Suppressor macrophage (primary cell): ENCODE measurements at places on chromosomes 13 and 19.

DNA sequence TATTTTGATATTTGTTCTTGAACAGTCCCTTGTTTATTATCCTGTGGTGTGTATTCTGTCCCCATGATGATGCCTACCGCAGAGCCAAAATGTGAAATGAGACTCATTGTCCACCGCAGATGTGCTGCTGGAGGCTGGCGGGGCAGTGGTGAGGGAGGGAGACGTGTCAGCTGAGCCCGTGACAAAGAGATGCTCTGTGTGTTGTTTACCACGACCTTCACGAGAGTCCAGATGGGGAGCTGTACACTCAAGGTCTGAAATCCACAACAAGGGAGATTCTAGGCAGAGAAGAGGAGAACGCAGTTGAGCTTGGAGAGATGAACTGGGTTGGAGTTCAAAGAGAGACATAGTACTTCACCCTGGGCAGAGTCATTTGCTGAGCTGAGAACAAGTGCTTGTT, 20.8 kb upstream of the AMER2 start:
- DNase-seq = no peak

- no peak for DNase-seq
Measured at GRCh38 chr13:44431150-44431549, 57.5 kb downstream of the SERP2 start.

DNA sequence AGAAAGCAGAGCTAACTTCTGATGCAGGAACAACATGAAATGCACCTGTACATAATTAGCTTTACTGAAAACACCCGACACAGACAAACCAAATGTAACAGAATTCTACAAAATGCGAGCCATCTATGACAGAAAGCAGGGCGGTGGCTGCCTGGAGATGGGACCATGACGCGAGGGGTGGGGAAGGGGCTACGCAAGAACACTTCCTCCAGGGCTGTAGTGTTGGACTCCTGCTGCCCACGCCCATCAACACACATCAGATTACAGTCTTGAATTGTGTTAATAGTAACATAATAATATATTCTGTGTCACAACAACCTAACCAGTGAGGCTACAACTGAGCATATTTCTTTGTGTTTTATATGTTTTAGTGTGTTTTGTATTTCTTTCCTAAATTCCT, 103.2 kb downstream of the SPACA7 start:
- no peak for DNase-seq

DNA sequence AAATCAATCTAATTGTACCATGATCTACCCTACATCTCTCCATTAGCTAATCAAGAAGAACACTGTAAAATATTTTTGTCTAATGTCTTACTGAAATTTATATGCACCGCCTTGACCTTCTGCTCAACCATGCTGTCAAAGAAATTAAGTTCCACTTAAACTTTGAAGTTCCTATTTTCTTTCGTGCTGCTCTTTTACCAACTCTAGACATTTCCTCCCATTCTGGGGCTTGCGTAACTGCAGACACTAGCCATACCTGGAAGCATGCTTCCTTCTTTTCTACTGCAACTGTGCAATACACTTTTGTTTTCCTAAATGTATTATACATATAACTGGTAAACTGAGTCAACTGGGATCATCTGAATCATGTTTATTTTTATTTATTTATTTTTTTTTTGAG, 8.5 kb upstream of the UBE2L5 start:
- peak; percentile 21 for DNase-seq

DNA sequence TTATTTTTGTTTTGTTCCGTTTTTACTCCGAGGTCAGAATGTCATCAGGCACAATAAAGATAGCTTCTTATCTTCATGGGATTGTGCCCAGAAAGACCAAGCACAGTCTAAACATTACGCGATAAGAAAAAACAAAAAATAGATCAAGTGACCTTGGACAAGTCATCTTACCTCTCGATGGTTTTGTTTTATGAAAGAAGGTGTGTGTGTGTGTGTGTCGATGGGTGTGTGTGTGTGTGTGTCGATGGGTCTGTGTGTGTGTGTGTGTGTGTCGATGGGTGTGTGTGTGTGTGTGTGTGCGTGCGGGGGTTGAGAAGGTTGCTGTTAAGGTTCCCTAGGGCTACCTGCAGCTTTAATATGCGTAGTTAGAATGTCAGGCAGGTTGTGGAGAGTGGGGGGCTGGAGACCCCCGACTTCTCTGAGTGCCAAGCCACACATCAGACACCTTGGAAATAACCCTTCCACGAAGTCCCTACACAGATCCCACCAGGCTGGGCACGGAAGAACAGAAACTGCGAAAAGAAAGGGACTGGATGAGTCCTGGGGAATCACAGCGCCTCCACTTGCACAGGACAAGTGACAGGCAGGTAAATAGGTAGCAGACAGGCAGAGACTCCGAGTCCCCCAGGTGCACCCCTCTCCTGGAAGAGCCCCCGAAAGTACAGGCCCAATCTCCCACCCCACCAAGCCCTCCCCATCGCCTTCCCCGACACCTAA, 458 bp upstream of the ATP8A2 start:
- DNase-seq = no peak

GRCh38 chr19:16525751-16526481, 16.3 kb downstream of the CHERP start:
- DNase-seq = no peak

- DNase-seq = no peak
Measured at GRCh38 chr13:34145061-34145460, 327.1 kb downstream of the RFC3 start.

DNA sequence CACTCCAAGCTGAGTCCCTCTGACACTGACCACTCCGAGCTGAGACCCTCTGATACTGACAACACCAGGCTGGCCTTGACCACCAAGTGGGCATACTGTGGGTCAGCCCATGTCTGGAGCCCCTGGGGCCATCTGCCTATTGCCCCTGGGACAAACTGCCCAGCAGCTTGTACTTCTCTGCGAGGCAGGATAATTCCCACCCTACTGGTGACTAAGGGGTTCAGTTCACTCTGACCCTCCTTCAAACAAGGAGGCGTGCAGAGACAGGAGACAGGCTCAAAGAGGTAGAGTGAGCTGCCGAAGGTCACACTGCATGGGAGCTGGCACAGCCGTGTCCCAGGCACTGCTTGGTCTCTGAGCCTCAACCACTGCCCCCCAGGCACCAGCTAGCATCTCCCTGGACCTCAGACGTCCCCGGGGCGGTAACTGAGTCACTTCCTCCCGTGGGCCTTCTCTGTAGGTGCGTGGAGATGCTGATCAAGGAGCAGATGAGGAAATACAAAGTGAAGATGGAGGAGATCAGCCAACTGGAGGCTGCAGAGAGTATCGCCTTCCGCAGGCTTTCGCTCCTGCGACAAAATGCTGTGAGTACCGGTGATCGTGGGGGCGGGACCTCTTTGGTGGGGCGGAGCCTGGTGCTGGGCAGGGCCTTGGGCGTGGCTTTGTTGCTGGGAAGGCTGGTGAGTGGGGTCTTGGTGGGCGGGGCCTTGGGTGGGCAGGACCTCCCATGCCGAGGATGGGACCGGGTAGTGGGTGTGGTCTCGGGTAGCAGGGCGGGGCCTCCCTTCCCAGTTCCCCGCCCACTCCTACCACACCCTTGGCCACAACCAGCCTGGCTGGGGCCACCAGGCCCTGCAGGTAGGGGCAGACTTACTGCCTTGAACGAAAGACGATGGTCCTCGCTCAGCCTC, 5.8 kb upstream of the USE1 start:
- peak; percentile 61 for DNase-seq
